ENCODE measurements at places on chromosomes 3 and 15. TPM values are rescaled to one million over a fixed set of nuclear protein-coding genes. Genes with fewer than 3 reads are reported as not detected.

GRCh38 chr3:119173325-119173724 lies at the start of gene UPK1B:
UPK1B (plus strand) TSS chr3:119173598; CDS start chr3:119186742, 13,144 bp downstream.
- H3K27ac ChIP-seq, result no peak within 1 kb of the TSS
- no peaks in the 10 kb centered on the region for H3K36me3 ChIP-seq
- H3K4me1 ChIP-seq, result no peaks in the 10 kb centered on the region
- H3K4me3 ChIP-seq, result no peak within 1 kb of the TSS
- H3K27me3 ChIP-seq, result peaks cover 18% of the 10 kb centered on the region

The ALS2CL gene
- total RNA-seq, result 1.4 TPM

The NRG4 gene
- not detected for total RNA-seq

DNA sequence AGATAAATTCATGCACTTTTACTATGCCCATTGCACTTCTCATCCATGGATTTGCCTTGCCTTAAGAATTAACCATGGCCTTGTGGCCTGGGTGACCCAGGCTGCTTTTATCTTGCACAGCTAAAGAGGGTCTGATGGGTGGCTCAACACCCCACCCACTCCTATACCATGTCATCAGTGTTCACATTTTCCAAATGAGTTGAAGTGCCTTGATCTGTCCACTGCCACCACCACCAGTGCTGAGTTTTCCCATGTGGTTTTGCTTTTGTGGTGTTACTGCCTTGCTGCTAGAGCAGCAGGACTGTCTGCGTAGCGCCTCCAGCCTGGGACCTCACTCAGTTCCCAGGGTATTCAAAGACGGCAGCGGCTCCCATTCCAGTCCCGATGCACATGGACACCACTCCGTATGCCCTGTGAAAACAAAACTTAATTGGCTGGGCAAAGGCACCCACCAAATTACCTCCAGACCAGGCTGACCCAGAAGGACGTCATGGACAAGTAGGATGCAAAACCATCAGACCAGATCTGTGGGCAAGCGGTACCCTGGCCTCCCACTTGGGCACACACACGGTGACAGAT lies 14.1 kb downstream of the ACAA1 start:
- peaks cover 3% of the 10 kb centered on the region for H3K4me1 ChIP-seq
- no peak overlapping the region for H3K27ac ChIP-seq
- peaks cover 62% of the 10 kb centered on the region for H3K36me3 ChIP-seq
- H3K27me3 ChIP-seq, result no peaks in the 10 kb centered on the region

- no peaks in the 10 kb centered on the region for H3K36me3 ChIP-seq
- H3K27me3 ChIP-seq, result no peaks in the 10 kb centered on the region
- H3K4me1 ChIP-seq, result no peaks in the 10 kb centered on the region
- no peak overlapping the region for H3K4me3 ChIP-seq
- no peak overlapping the region for H3K27ac ChIP-seq
- DNase-seq, result no peak
Observed at GRCh38 chr3:29805757-29806156, 524.9 kb downstream of the RBMS3 start.

The FYCO1 gene
- 16.6 TPM for total RNA-seq

DNA sequence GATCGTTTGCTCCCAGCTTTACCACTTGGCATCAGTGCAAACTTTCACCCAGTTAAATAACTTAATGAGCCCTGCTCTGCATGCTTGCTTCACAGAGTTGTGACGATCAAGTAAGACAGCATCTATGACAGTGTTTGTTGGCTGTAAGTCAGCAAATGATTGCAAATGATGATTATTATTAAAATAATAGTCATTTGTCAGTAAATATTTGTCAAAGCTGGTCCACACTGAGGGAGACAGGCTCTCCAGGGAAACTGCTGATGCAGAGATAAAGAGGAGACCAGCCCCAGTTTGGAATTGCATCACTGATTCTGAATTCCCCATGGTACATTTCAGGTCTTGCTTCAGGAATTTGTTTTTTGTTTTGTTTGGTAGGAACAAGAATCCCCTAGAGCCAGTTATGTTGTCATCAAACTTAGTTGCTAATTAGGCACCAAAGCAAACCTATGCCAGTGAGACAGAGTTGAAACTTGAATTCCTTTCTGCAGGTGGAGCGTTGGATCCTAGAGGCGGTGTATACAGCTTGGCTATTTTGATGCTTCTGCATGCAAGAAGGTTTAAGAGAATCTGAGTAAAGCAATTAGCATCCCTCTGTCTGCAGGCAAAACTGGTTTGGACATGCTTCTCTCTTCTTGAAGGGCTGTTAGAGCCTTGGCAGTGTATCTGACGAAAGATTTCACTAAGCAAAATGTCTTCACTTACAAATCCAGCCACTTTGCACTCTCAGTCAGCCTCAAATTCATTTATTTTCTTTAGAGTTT lies 338.6 kb upstream of the TPRG1 start:
- H3K27me3 ChIP-seq, result no peaks in the 10 kb centered on the region
- no peak overlapping the region for H3K4me3 ChIP-seq
- no peaks in the 10 kb centered on the region for H3K36me3 ChIP-seq
- no peak overlapping the region for H3K27ac ChIP-seq
- peaks cover 12% of the 10 kb centered on the region for H3K4me1 ChIP-seq

GRCh38 chr15:98421419-98422129 lies 226.8 kb upstream of the IGF1R start:
- H3K4me3 ChIP-seq, result no peak overlapping the region
- H3K27ac ChIP-seq, result no peak overlapping the region
- DNase-seq, result peak; percentile 69
- H3K4me1 ChIP-seq, result peaks cover 6% of the 10 kb centered on the region

GRCh38 chr3:183202004-183202722 lies 39.6 kb upstream of the LAMP3 start:
- peak overlapping the region; percentile 71 for H3K27ac ChIP-seq
- peak; percentile 65 for DNase-seq
- peaks cover 13% of the 10 kb centered on the region for H3K4me1 ChIP-seq
- H3K36me3 ChIP-seq, result peaks cover 32% of the 10 kb centered on the region
- H3K4me3 ChIP-seq, result peak overlapping the region; percentile 42

- no peak overlapping the region for H3K4me3 ChIP-seq
- DNase-seq, result no peak
- no peak overlapping the region for H3K27ac ChIP-seq
- H3K36me3 ChIP-seq, result no peaks in the 10 kb centered on the region
Observed at GRCh38 chr3:65200310-65200970, 512.6 kb upstream of the ADAMTS9 start.

DNA sequence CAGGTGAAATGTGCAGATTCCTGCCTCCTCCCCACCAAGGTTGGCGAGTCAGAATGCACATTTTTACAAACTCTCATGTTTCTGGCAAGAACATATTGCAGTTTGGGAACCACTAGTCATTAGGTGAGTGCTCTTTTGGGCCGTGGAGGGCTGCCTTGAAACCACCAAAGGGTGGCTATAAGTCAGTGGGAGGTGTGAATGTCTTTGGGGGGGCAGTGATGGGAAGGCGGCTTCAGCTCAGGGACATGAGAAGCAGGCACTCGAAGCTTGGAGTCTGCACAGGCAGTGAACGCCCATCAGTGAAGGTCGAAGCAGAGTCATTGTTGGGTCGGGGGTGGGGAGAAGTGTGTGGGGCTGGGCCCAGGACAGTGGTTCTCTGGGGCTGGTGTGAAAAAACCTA lies 1.1 kb downstream of the NOX5 start:
- H3K27me3 ChIP-seq, result peaks cover 3% of the 10 kb centered on the region
- H3K4me1 ChIP-seq, result no peaks in the 10 kb centered on the region
- DNase-seq, result no peak
- H3K36me3 ChIP-seq, result no peaks in the 10 kb centered on the region
- H3K4me3 ChIP-seq, result no peak overlapping the region

DNA sequence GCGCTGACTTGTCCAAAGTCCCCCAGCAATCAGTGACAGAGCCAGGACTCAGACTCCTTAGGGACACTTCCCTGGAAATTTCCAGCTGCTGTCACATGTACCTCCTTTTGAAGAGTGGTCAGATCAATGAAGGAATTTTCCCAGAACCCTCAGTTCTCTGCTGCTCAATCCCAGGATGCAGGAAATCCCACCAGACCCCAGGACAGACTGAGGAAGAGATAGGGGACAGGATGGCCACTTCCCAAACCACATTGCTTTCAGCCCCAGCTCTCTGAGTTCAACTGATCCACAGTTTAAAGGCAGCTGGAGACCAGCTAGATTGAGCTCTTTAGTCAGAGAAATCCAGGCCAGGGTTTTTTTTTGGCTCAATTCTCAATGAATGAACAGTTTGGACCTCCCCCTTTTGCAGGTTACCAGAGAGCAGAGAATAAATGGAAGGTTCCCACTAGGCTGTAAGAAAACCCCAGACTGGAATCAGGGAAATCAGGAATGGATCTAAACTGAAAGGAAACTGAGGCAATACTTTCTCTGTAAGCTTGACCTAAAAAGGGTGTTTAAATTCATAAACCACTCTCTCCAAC lies 1.5 kb downstream of the CYP1A1 start:
- H3K4me1 ChIP-seq, result peaks cover 27% of the 10 kb centered on the region
- DNase-seq, result no peak
- H3K27ac ChIP-seq, result no peak overlapping the region
- peak overlapping the region; percentile 20 for H3K4me3 ChIP-seq
- H3K27me3 ChIP-seq, result peaks cover 5% of the 10 kb centered on the region

DNA sequence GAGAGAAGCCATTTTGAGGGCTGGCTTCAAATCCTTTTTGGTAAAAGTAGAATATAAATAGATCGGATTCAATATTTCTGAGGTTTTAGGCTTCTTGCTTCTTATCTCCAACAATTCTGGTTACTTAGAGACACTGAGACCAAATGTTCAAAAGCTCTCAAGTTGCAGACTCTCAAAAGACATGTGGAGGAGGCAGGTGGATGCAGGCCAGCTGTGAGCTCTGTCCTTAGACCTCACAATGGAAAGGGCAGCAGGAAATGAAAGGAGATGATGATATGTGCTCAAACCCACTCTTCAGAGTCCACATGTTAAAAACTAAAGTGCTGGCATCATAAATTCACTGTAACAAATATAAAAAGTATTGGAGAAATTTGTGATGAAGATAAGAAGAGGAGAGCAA lies 424.9 kb upstream of the ALCAM start:
- no peaks in the 10 kb centered on the region for H3K4me1 ChIP-seq
- no peak for DNase-seq
- no peak overlapping the region for H3K27ac ChIP-seq

The BFSP2 gene
- 0.45 TPM for total RNA-seq

DNA sequence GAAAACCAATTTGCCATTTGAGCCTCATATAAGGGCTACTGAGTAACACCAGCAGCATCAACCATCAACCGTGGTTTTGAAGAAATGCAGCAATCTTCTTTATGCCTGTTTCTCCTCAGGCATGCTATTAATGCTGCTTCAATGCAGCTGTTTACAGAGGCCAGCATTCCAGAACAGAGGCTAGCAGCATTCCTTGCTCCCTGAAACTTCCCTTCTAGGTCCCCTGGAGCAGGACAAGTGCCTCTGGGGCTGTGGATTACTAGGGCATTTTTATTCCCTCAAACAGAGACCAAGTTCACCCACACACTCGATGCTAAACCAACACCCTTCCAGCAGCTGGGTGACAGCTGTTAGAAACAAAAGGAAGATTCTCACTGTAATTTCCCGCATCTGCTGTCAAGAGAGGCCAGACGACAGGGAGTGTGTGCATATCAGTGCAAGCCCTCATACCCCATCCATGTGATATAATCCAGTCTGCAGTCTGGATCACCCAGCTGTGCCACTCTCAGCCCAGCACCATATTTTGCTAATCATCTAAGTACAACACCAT lies 57.5 kb downstream of the HOMER2 start:
- no peak for DNase-seq
- no peak overlapping the region for H3K27ac ChIP-seq
- no peaks in the 10 kb centered on the region for H3K4me1 ChIP-seq
- H3K27me3 ChIP-seq, result peaks cover 6% of the 10 kb centered on the region
- H3K4me3 ChIP-seq, result no peak overlapping the region
- H3K36me3 ChIP-seq, result no peaks in the 10 kb centered on the region

- H3K4me3 ChIP-seq, result no peak overlapping the region
- no peak for DNase-seq
- peaks cover 8% of the 10 kb centered on the region for H3K36me3 ChIP-seq
- H3K4me1 ChIP-seq, result peaks cover 11% of the 10 kb centered on the region
- no peaks in the 10 kb centered on the region for H3K27me3 ChIP-seq
- no peak overlapping the region for H3K27ac ChIP-seq
Observed at GRCh38 chr3:71253169-71253568, 330.4 kb downstream of the FOXP1 start.

GRCh38 chr15:101625980-101626379 lies 26.2 kb downstream of the TM2D3 start:
- H3K4me3 ChIP-seq, result no peak overlapping the region
- H3K4me1 ChIP-seq, result peaks cover 13% of the 10 kb centered on the region
- DNase-seq, result no peak
- H3K27me3 ChIP-seq, result no peaks in the 10 kb centered on the region
- no peak overlapping the region for H3K27ac ChIP-seq

DNA sequence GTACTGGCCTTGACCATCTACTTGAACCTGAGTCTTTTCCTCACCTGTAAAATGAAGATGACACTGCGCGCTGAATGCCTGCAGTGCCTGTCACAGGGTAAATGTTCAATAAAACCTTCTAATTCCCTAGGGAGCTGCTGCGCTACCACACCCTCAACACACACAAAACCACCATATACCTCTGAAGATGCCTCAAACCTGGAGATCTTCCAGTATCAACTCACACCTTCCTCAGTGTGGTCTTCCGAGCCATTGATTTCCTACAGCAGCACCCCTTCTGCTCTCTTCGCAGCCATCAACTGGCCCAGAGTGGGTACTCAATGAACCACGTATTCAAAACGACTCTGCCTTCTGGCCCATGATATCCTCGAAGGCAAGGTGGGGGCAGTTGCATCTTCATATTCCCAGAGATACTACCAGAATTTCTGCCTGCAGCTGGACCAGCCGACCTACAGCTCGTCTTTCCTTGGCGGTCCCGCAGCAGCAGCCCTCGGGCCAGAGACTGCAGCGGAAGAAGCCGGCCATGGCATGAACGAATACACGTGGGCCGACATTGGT lies 695 bp downstream of the RPL32 start:
- H3K4me3 ChIP-seq, result peak overlapping the region; percentile 96
- peak overlapping the region; percentile 99 for H3K27ac ChIP-seq
- peaks cover 54% of the 10 kb centered on the region for H3K4me1 ChIP-seq
- peaks cover 2% of the 10 kb centered on the region for H3K27me3 ChIP-seq
- no peak for DNase-seq
- H3K36me3 ChIP-seq, result peaks cover 54% of the 10 kb centered on the region

The LRRC49 gene
- not detected for total RNA-seq

The CCR9 gene
- 0.08 TPM for total RNA-seq

The NR1I2 gene
- 0.26 TPM for total RNA-seq

- no peak overlapping the region for H3K27ac ChIP-seq
- no peaks in the 10 kb centered on the region for H3K36me3 ChIP-seq
- no peak overlapping the region for H3K4me3 ChIP-seq
- DNase-seq, result no peak
- H3K27me3 ChIP-seq, result peaks cover 28% of the 10 kb centered on the region
Observed at GRCh38 chr15:70210528-70210927, 112.8 kb upstream of the TLE3 start.

GRCh38 chr15:49624056-49624455 lies 3.2 kb downstream of the DTWD1 start:
- H3K36me3 ChIP-seq, result peaks cover 29% of the 10 kb centered on the region
- H3K27me3 ChIP-seq, result no peaks in the 10 kb centered on the region
- DNase-seq, result no peak
- peak overlapping the region; percentile 49 for H3K27ac ChIP-seq

- H3K27me3 ChIP-seq, result no peaks in the 10 kb centered on the region
- DNase-seq, result no peak
- H3K27ac ChIP-seq, result no peak overlapping the region
- peaks cover 8% of the 10 kb centered on the region for H3K4me1 ChIP-seq
- no peaks in the 10 kb centered on the region for H3K36me3 ChIP-seq
- H3K4me3 ChIP-seq, result no peak overlapping the region
Observed at GRCh38 chr3:194497799-194498575, 11.2 kb upstream of the ATP13A3 start.

The RHO gene
- total RNA-seq, result not detected

GRCh38 chr3:55735976-55736375 lies 248.9 kb upstream of the WNT5A start:
- H3K36me3 ChIP-seq, result no peaks in the 10 kb centered on the region
- H3K4me3 ChIP-seq, result no peak overlapping the region
- no peak overlapping the region for H3K27ac ChIP-seq
